Activated CD4-positive, alpha-beta memory T cell treated with anti-CD3 and anti-CD28 coated beads for 36 hours (primary cell): ENCODE measurements at places on chromosomes 11 and 22. TPM values are rescaled to one million over a fixed set of nuclear protein-coding genes. Genes with fewer than 3 reads are reported as not detected.

The LMO2 gene
- not detected for total RNA-seq

The CD3E gene
- total RNA-seq, result 488 TPM

The CATSPER1 gene
- total RNA-seq, result not detected

The CCDC87 gene
- 0.24 TPM for total RNA-seq

The P4HA3 gene
- total RNA-seq, result not detected

The UPK3A gene
- total RNA-seq, result not detected
